ENCODE measurements at places on chromosomes 7 and 10.

GRCh38 chr7:111388912-111389311 lies 173.4 kb downstream of the IMMP2L start:
- DNase-seq: no peak

GRCh38 chr10:59000162-59000825 lies 176.1 kb upstream of the PHYHIPL start:
- DNase-seq: no peak

- DNase-seq: no peak
Measured at GRCh38 chr10:114261076-114261475, 22.0 kb downstream of the VWA2 start.

GRCh38 chr10:132958883-132959558 lies 16.7 kb upstream of the CFAP46 start:
- no peak for DNase-seq

DNA sequence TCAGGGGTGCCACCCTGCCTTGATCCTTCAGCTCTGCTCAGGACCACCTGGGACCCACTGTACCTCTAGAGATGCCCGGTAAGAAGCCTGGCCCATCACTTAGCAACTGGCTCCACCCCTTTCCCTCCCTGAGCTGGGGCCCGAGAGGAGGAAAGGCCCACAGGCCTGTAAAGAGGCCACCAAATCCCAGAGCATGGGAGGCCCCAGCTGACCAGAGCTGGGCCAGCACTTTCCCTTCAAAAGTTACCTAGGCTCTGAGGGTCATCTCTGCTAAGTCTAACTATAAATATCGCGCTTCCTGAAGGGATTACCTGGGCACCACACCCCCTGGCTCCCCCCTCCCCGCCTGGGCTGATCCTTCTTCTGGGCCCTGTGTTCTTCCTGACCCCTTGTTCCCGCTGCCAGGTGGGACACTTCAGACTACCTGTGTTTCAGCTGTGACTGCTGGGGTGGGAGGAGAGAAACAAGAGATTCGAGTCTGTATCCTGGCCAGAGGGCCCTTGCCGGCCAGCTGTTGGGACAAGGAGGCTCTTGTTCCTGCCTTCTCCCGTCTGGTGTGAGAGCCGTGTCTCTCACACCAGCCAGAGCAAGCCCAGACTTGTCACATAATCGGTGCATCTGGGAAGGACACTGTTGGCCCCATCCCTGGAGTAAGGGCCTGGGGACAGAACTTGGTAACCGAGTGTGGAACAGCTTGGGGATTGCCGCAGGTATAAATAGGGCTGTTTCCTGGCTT lies 22.8 kb upstream of the ANKRD2 start:
- DNase-seq: no peak

- DNase-seq: no peak
Measured at GRCh38 chr7:43876976-43877745, 7.8 kb upstream of the MRPS24 start.

- DNase-seq: no peak
Measured at GRCh38 chr10:110781139-110781538, 90.6 kb upstream of the PDCD4 start.

GRCh38 chr7:152176797-152177196 lies 151.3 kb downstream of the GALNT11 start:
- no peak for DNase-seq

- DNase-seq: peak; percentile 40
Measured at GRCh38 chr10:73785721-73786511, 510 bp downstream of the ZSWIM8 start.

GRCh38 chr7:43495572-43495971 lies 87.3 kb upstream of the STK17A start:
- no peak for DNase-seq

- DNase-seq: no peak
Measured at GRCh38 chr10:30731963-30732362, 102.4 kb upstream of the LYZL2 start.

- no peak for DNase-seq
Measured at GRCh38 chr10:4131407-4132215, 346.6 kb upstream of the KLF6 start.

DNA sequence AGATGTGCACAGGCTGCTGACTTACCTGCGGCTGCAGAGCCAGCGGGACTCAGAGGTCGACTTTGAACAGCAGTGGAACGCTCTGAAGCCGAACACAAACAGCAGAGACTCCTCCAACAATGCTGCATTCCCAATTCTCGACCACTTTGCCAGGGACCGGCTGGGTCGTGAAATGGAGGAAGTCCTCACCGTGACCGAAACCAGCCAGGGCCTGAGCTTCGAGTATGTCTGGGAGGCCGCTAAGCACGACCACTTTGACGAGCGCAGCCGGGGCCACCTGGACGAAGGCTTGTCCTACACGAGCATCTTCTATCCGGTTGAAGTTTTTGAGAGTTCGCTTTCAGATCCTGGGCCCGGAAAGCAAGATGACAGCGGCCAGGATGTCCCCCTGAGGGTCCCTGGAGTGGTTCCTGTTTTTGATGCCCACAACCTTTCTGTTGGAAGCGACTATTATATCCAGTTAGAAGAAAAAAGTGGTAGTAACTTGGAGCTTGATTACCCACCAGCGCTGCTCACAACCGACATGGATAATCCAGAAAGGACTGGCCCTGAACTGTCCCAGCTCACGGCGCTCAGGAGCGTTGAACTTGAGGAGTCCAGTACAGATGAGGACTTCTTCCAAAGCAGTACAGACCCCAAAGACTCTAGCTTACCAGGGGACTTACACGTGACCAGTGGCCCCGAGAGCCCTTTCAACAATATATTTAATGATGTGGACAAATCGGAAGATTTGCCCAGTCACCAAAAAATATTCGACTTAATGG lies 19.4 kb upstream of the BHLHA15 start:
- no peak for DNase-seq

Data from D341Med (cell line).